Activated naive CD4-positive, alpha-beta T cell treated with Interleukin-2 at 50 U/mL for 16 hours (primary cell): ENCODE measurements at places on chromosomes 1 and 21.
A peak's percentile ranks its signal among the peaks of the same experiment; 100 is the strongest.

DNA sequence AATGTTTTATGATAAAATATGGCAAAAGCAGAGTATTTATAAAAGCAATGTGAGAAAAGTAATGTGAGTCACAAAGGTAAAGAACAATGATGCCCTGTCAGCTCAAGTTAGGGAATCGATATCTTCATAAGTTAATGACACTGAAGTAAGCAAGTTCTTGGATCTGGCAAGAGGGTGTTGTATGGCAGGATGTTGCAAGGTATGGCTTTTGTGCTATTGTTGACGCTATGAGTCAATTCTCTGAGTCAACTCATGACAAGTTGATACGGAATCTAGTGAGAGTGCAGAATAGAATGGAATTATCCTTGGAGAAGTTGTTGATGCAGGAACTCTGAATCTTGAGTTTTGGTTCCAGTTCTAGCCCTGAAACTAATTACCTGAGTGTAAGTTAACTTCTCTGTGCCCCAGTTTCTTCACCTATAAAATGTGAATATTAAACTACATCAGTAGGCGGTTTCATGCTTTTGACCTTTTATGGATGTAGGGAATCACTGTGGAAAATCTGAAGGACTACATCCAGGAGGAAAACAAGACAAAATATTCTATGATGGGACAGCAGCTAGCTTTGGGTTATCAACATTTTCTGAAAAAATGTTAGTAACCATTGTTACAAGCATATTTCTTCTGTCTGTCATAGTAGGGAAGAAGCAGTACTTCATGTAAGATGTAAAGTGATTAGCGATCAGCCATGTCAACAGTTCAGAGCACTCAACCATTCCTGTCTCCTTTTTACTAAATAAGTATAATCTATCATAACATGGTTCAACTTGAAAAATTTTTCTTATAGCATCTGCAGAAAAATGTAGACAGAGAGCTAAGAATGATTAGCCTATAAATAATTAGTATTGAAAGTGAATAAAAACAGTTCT lies 96.9 kb downstream of the ATP6V1G3 start:
- no peak for DNase-seq

GRCh38 chr1:19633106-19633505 lies 11.0 kb upstream of the NBL1 start:
- DNase-seq = no peak

GRCh38 chr21:31339721-31340120 lies 4.3 kb downstream of the TIAM1 start:
- DNase-seq = no peak

DNA sequence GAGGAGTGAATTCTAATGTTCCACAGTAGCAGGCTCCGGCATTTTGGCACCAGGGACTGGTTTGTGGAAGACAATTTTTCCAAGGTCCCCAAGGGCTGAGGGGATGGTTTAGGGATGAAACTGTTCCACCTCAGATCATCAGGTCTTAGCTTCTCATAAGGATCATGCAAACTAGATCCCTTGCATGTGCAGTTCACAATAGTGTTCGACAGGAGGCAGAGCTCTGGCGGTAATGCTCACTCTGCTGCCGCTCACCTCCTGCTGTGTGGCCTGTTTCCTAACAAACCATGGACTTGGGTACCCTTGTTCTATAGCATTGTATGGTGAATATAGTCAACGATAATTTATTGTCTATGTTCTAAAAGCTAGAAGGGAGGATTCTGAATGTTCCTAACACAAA lies 16.6 kb downstream of the CRNN start:
- no peak for DNase-seq

- DNase-seq = no peak
Measured at GRCh38 chr1:17120962-17121837, 1.9 kb upstream of the PADI2 start.

- no peak for DNase-seq
Measured at GRCh38 chr1:233607252-233608119, 6.4 kb upstream of the KCNK1 start.

DNA sequence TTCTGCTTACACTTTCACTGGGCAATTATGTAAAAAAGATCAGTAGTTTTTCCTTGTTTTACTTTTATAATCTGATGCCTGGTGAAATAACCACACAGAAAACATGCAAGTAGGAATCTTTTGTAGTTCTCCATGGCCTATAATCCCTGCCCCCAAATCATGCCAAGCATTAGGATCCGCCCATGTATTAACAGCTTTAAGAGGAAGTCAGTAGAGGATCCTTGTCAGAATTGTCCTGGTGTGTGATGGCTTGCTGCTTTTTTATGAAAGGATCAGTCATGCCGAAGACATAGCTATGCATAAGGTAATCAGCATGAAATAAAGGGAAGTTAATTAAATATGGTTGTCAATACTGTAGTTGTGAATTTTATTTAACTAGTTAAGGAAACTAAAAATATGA lies 20.0 kb downstream of the ADGRL2 start:
- DNase-seq = no peak

GRCh38 chr1:14912839-14913481 lies 240.6 kb upstream of the TMEM51 start:
- no peak for DNase-seq

DNA sequence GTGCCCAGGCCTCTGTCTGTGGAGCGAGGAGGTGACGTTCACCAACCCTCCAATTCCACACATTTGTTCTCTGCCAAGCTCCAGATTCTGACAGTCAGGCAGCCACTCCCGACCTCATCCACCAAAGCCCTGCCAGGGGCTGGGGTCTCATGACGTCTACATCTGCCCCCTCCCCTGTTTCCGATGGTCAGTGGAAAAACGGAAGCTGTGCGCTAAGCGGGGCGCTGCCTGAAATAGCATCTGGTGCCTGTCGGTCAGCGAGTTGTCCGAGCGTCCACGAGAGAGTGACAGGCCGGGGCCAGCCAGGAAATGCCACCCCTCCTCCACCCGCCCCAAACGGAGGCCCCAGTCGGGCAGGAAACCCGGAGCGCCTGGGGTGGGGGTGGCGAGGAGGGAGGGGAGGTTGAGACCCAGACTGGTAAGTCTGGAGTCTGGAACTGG lies 3.2 kb upstream of the TAL1 start:
- no peak for DNase-seq

- DNase-seq = no peak
Measured at GRCh38 chr1:207747627-207748492, 4.0 kb upstream of the CD46 start.

- peak; percentile 59 for DNase-seq
Measured at GRCh38 chr1:89844241-89844807, 23.5 kb downstream of the LRRC8D start.

GRCh38 chr1:73593364-73593763 lies 604.6 kb downstream of the LRRIQ3 start:
- DNase-seq = no peak

GRCh38 chr1:13935336-13935735 lies 235.3 kb downstream of the PRDM2 start:
- DNase-seq = no peak

GRCh38 chr1:65963156-65963888 lies 170.6 kb downstream of the PDE4B start:
- DNase-seq = no peak

DNA sequence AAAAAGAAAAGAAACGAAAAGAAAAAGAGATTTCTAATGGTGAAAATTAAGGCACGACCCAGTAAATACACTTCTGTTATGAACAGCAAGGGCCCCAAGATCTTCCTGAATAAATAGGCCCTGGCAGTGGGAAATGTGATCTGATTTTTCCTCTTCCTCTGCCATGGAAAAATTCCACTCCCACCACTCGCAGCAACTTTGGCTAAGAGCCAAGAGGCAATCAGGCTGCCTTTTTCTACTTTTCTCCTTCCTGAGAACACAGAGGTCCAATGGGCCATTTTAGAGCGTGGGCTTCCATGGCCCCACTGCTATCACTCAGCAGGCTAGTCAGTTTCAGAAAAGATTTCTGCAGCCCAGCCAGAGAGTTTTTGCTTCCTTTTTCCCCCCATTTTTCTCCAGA lies 33.7 kb upstream of the AK4 start:
- no peak for DNase-seq

DNA sequence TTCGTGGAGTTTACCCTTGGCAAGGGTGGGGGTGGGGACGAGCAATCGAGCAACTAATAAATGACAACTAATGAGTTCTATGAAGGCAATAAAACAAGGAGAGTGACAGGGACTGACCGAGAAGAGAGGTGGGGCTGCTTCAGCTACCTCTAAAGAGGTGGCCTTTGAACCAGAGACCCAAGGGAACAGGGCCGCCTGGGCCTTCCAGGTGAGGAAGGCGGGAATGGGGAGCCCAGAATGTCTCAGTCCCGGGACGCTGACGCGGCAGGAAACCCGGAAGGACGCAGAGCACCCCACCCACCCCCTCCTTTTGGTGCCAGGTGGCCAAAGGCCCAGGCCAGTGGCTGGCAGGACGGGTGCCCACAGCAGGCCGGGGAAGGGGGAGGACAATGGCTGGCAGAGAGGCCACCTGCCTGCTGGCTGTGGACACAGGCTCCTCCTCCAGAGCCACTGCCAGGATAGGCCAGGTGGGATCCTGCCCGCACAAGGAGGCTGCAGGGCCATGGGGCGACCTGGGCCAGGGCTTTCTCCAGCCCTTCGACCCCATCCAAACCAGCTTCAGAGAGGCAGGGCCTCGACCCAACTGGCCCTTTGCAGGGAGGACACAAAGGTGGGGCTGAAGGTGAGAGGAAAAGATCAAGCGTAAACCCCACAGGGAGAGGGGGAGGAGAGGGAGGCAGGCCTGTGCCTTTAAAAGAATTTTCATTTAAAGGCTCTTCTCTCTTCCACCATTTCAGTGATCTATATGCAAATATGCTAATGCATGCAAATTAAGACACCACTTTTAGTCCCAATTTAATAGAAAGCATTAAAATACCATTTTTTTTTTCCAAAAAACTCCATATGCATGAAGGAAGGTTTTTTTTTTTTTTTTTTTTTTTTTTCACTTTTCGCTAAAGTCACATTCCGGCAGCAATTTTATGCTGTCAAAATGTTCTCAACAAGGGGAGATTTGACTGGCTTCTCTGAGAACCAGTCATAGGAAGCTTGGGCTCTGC lies 58.1 kb downstream of the CASZ1 start:
- DNase-seq = no peak

- no peak for DNase-seq
Measured at GRCh38 chr1:193431265-193431977, 245.0 kb upstream of the B3GALT2 start.

DNA sequence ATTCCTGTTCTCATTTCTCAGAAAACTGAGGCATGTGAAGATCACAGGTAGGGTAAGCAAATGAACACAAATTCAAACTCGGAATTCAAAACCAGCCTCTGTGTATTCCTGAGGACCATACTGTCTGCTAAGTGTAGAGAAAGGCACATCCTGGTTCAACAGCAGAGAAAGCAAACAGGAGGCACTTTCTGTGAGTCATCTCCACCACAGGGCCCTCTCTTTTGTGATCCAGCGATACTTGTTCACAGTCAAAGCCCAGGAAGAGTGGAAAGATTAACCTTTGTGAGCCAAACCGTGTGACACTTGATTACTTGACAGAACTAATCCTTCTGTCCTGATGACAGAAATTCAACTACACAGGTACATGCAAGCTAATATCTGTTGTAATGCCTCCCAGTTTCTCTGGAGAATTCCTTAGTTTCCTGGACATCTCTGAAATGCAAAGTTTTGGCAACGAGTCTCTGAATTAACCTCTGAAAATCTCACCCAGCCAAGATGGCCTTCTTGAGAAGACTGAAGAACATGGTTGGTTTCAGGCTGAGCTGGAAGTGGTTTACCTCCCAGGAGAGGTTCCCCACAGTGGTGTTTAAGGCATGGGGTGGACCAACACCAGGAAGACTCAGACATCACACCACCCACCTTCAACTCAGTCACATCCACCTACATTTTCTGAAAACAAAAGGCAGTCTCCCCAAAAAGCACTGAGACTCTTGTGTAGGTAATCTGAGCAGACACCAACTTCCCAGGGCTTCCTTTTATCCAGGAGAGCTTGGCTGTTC lies 98.2 kb upstream of the ERG start:
- DNase-seq = no peak

DNA sequence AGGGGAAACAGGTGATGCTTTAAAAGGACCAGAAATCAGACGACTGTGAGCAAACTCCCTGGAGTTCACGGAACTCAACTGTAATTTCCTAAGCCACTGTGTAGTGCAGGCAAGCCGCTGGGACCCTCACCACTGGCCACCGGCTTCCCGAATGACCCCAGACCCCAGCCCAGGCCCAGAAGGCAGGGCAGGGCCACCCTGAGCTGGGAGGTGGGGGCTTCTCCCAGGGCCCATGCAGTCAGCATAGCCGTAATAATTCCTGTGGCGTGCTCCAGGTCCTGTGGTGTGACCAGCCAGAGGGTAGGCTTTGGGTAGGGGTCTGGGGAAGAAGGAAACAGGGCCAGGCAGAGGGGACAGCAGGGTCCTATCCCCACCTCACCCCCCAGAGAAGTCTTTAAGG lies 3.5 kb upstream of the ARF1 start:
- no peak for DNase-seq

DNA sequence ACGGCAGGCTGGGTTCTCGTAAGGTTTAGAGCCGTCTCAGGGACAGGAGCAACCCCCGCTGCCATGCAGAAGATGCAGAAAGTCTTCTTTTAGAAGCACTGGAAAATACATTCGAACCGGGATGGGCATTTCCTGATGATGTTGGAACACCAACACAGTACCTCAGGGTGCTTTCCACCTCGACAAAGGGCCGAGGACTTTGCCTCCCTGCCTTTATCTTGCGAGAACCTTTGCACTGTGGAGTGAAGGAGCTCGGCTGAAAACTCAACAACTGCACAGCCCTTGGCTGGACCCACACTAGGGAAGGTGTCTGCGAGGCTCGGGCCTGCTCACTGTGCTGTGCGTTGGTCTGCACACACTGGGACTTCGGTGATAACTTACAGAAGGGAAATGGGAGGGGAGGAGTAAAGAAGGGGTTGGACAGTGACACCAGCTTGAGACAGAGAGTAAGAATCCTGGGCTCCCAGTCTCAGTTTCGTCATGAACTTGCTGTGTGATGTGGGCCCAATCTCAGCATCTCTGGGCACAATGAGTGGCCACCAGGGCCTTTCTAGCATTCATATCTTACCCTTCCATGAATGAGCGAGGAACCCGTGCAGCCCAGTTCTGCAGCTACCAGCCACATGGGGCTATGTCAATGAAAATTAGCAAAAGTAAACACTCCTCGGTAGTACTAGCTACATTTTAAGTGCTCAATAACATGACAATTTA lies 18.2 kb downstream of the RCAN1 start:
- DNase-seq = no peak

DNA sequence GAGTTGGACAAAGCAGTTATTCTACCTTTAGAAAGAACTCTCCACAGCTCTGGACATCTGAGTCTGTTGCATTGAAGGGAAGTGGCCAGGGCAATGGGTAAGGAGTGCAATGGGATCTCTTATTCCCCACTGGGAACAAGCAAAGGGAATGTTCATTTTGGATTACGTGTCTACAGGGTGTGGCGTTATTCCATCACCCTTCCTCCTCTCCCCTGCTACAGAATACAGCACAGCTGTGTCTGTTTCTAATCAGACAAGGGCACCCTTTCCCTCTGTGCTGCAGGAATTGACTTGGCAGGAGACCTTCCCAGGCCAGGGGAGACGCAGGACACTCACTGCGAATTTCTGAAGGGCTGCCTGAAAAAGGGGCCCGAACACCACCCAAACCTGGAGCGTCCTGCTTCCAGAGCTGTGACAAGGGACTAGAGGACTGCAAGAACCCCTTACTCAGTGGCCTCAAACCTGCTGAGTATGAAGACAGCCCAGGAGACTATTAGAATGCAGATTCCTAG lies 163.6 kb upstream of the RAB4A start:
- no peak for DNase-seq
